ENCODE measurements at places on chromosomes 4 and X. TPM values are rescaled to one million over a fixed set of nuclear protein-coding genes. Genes with fewer than 3 reads are reported as not detected.

GRCh38 chr4:2741626-2742025, 14.5 kb downstream of the TNIP2 start:
- DNase-seq = no peak
- no peak overlapping the region for H3K4me3 ChIP-seq
- H3K36me3 ChIP-seq = peaks cover 53% of the 10 kb centered on the region
- H3K4me1 ChIP-seq = peaks cover 7% of the 10 kb centered on the region
- H3K27me3 ChIP-seq = no peaks in the 10 kb centered on the region

GRCh38 chr4:124945422-124945821, 232.9 kb upstream of the ANKRD50 start:
- H3K27ac ChIP-seq = no peak overlapping the region
- no peak for DNase-seq
- no peaks in the 10 kb centered on the region for H3K4me1 ChIP-seq
- no peaks in the 10 kb centered on the region for H3K27me3 ChIP-seq
- no peaks in the 10 kb centered on the region for H3K36me3 ChIP-seq

DNA sequence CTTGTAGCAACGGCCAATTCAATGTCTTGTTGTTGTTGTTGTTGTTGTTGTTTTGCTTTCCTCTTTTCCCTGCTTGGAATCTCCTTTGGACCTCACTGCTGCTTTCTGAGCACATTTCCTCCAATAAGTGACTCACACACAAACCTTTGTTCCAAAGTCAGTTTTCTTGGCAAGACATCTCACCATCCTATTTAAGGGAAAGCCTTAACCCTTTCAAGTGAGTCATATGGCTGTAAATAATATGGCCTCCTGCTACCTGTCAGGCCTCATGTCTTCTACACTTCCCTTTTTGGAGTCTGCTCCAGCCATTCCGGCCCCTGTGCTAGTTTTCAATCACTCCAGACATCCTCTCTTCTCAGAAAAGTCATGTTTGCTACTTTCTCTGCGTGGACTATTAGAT, 79.5 kb upstream of the MAGEB10 start:
- H3K36me3 ChIP-seq = no peaks in the 10 kb centered on the region
- DNase-seq = no peak
- H3K4me3 ChIP-seq = no peak overlapping the region
- no peaks in the 10 kb centered on the region for H3K4me1 ChIP-seq
- no peak overlapping the region for H3K27ac ChIP-seq

- H3K27ac ChIP-seq = no peak overlapping the region
- no peaks in the 10 kb centered on the region for H3K27me3 ChIP-seq
- H3K4me1 ChIP-seq = no peaks in the 10 kb centered on the region
- H3K36me3 ChIP-seq = no peaks in the 10 kb centered on the region
- DNase-seq = peak; percentile 77
Measured at GRCh38 chrX:17597836-17598439, 139.4 kb upstream of the SCML1 start.

- no peaks in the 10 kb centered on the region for H3K36me3 ChIP-seq
- DNase-seq = peak; percentile 18
- no peaks in the 10 kb centered on the region for H3K4me1 ChIP-seq
- no peak overlapping the region for H3K27ac ChIP-seq
Measured at GRCh38 chrX:68938244-68939004, 109.6 kb downstream of the EFNB1 start.

GRCh38 chr4:21507439-21507838, 441.1 kb downstream of the KCNIP4 start:
- no peaks in the 10 kb centered on the region for H3K27me3 ChIP-seq
- no peaks in the 10 kb centered on the region for H3K36me3 ChIP-seq
- H3K27ac ChIP-seq = no peak overlapping the region
- no peaks in the 10 kb centered on the region for H3K4me1 ChIP-seq
- DNase-seq = no peak

The STATH gene
- total RNA-seq = not detected

The MAGEC3 gene
- total RNA-seq = not detected

The KCNIP4 gene
- total RNA-seq = not detected

GRCh38 chrX:127879585-127879984, 172.6 kb downstream of the ACTRT1 start:
- H3K27ac ChIP-seq = no peak overlapping the region
- H3K27me3 ChIP-seq = no peaks in the 10 kb centered on the region
- H3K4me1 ChIP-seq = no peaks in the 10 kb centered on the region
- no peaks in the 10 kb centered on the region for H3K36me3 ChIP-seq
- H3K4me3 ChIP-seq = no peak overlapping the region

The PARM1 gene
- total RNA-seq = 98.6 TPM

The LUZP4 gene
- total RNA-seq = not detected

DNA sequence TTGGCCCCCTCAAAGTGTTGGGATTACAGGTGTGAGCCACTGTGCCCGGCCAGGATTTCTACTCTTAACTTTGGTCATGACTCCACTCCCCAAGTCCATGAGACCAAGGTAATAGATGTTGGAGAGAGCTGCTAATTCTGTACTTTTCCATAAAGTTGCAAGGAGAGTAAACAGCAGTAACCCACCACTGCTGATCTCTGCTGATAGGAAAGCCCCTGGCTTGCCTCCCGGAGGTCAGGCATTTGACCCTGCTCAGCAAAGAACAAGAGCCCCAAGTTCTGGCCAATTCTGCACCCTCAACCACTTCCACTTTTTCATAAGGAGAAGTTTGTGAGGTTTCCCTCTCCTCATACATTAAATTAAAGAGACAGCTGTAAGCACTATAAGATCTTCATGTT, 143.0 kb downstream of the RASL11B start:
- H3K27ac ChIP-seq = no peak overlapping the region
- no peak overlapping the region for H3K4me3 ChIP-seq
- H3K36me3 ChIP-seq = no peaks in the 10 kb centered on the region
- no peak for DNase-seq
- no peaks in the 10 kb centered on the region for H3K27me3 ChIP-seq

The FGD1 gene
- 1.0 TPM for total RNA-seq

DNA sequence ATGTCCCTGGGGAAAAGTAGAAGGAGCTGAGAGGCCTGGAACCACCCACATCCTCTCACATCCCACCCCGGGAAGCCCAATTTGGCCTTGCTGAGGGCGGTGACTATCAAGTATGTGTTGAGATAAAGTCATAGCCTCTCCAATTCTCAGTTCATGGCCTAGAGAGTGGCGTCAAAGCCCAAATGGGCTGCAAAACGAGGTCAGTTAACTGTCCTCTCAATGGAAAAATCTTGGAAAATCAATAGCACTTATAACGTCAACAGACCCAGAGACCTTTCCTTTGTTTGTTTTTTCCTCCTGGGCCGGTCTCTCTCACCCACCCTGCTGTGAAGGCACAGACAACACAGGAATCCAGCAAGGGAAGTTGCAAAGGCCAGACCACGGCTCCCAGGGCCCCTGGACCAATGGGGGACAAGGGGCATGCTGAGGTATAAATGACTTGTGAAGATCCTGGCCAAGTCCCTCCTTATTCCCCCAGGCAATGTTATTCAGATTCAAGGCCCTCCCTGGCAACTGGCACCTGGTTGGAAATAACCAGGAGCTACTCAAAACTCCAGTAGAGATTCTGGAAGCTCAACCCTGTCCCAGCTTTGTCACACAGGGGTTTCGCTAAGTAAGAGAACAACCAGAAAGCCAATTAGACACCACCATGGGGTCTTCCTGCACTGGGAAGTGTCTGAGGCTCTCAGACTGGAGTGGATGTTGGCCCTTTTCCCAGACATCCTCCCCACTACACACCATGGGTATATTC, 38.6 kb downstream of the TSC22D3 start:
- H3K4me3 ChIP-seq = no peak overlapping the region
- no peak for DNase-seq
- no peaks in the 10 kb centered on the region for H3K36me3 ChIP-seq
- no peaks in the 10 kb centered on the region for H3K27me3 ChIP-seq

DNA sequence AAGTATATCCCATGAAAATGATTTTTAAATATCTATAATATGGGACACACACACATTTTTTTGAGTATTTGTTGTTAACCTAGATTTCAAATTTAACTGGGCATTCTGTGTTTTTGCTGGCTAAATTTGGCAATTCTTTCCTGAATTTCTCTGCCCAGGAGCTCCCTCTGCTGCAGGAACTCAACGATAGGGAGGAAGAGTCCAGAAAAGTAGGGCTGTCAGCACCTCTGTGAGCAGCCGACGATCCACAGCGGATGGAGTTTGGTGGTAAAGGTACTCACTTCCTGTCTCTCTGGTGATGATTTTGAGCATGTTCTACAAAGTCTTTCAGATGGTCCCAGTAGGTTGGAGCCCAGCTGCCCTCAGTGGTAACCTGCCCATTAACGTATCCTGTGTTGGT, 23.1 kb upstream of the TMEM184C start:
- DNase-seq = no peak
- H3K4me3 ChIP-seq = no peak overlapping the region
- no peaks in the 10 kb centered on the region for H3K27me3 ChIP-seq

The LGI2 gene
- 1.3 TPM for total RNA-seq

GRCh38 chr4:100936661-100937375, 410.5 kb downstream of the PPP3CA start:
- H3K27me3 ChIP-seq = no peaks in the 10 kb centered on the region
- DNase-seq = no peak
- no peak overlapping the region for H3K4me3 ChIP-seq

The NAP1L5 gene
- 2.9 TPM for total RNA-seq

GRCh38 chrX:149903889-149904748, 23.1 kb downstream of the MAGEA8 start:
- no peak overlapping the region for H3K27ac ChIP-seq
- no peaks in the 10 kb centered on the region for H3K36me3 ChIP-seq
- DNase-seq = no peak
- no peak overlapping the region for H3K4me3 ChIP-seq
- H3K27me3 ChIP-seq = no peaks in the 10 kb centered on the region

The CCDC149 gene
- 22.4 TPM for total RNA-seq

- no peaks in the 10 kb centered on the region for H3K36me3 ChIP-seq
- H3K27ac ChIP-seq = no peak overlapping the region
- H3K4me3 ChIP-seq = no peak overlapping the region
- DNase-seq = no peak
- no peaks in the 10 kb centered on the region for H3K27me3 ChIP-seq
Measured at GRCh38 chr4:113971706-113972360, 7.6 kb downstream of the ARSJ start.

GRCh38 chrX:13295841-13296240, 24.0 kb downstream of the ATXN3L start:
- no peaks in the 10 kb centered on the region for H3K4me1 ChIP-seq
- no peaks in the 10 kb centered on the region for H3K36me3 ChIP-seq
- H3K27me3 ChIP-seq = no peaks in the 10 kb centered on the region
- H3K27ac ChIP-seq = no peak overlapping the region
- no peak for DNase-seq

- no peak overlapping the region for H3K4me3 ChIP-seq
- peak; percentile 72 for DNase-seq
- H3K27ac ChIP-seq = peak overlapping the region; percentile 82
Measured at GRCh38 chrX:12950851-12951594, 23.9 kb upstream of the TMSB4X start.

- H3K4me1 ChIP-seq = no peaks in the 10 kb centered on the region
- DNase-seq = no peak
- H3K36me3 ChIP-seq = no peaks in the 10 kb centered on the region
- H3K27me3 ChIP-seq = no peaks in the 10 kb centered on the region
Measured at GRCh38 chr4:5912614-5913019, 19.7 kb upstream of the CRMP1 start.

DNA sequence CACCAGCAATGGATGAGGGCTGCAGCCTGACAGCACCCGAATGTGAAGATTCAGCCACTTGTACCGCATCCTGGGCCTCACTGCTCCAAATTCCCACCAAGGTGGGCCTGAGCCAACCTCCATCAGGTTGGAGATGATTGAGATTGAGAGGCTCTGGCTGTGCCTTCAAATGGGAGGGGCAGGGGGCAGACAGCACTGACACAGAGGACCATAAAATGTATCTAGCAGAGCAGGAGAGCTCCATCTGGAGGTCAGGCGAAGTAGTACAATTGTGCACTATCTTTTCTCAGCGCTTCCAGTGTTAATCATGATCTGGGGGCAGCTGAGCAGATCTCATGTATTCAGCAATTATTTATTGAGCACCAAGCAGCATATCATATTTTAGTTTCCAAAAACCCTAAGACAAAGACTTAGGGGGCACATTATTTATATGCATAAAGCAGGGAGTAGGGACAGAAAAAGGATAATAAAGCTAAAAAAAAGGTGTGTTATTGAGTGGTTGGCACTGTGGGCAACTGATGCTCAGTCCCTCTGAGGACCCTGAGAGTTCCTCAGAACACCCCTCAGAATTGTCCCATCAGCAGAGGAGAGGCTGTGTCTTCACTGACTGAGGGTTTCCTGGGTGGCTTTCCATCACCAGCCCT, 31.6 kb upstream of the C1QTNF7 start:
- H3K27me3 ChIP-seq = no peaks in the 10 kb centered on the region
- H3K36me3 ChIP-seq = no peaks in the 10 kb centered on the region
- H3K4me3 ChIP-seq = no peak overlapping the region
- DNase-seq = no peak
- no peak overlapping the region for H3K27ac ChIP-seq

DNA sequence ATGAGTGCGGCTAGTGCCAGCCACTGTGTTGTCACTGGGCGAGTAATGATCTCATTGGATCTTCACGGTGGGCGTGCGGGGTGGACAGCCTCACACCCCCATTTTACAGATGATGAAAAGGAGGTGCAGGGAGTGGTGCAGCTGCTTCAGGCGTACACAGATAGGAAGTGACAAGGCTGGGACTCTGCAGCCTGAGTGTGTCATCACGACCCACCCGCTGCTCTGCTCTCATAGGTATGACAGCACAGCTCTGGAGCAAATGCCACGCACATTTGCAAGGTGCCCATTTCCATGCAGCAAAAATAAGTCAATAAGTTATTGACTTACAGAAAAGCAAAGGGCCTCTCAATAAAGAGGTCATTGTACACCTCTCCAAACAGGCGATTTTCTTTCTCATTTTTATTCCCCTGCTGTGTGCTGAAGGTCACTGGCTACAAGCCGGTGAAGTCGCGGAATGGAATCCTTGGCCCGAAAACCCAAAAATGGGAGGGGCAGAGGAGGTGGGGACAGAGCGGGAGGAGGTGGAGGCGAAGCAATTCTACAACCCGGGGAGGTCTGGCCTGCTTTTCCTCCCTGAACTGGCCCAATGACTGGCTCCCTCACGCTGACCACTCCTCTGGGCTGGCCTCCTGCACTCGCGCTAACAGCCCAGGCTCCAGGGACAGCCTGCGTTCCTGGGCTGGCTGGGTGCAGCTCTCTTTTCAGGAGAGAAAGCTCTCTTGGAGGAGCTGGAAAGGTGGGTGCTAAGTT, at the start of gene SOD3:
Gene SOD3 (plus strand): TSS at position 658 of the 750 bp plus-strand sequence. CDS start 3,949 bp downstream, outside the sequence.
- no peaks in the 10 kb centered on the region for H3K27me3 ChIP-seq
- H3K27ac ChIP-seq = peak within 1 kb of the TSS; percentile 82
- peak; percentile 92 for DNase-seq
- peak within 1 kb of the TSS; percentile 45 for H3K4me3 ChIP-seq
- H3K36me3 ChIP-seq = no peaks in the 10 kb centered on the region

The FRMPD3 gene
- under 0.01 TPM for total RNA-seq

GRCh38 chr4:155220025-155220424, 11.6 kb downstream of the NPY2R start:
- no peak overlapping the region for H3K27ac ChIP-seq
- no peaks in the 10 kb centered on the region for H3K4me1 ChIP-seq

DNA sequence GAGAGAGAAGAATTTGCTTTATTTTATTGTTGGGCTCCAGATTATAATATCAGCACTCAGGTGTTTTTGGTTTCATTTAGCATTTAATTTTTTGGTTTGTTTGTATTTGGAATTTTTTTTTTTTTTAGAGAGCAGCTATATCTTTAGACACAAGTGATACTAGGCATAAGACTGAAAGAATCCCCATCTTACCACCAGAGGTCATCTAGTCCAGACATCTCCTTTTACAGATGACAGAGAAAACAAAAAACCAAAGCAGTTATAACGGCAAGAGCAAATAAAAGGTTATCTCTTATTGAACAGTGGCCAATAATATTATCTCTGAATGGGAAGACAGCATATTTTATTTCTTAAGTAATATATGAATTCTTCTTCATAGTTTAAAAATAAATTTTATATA, 22.8 kb downstream of the USP38 start:
- DNase-seq = no peak
- peaks cover 3% of the 10 kb centered on the region for H3K4me1 ChIP-seq
- H3K27ac ChIP-seq = no peak overlapping the region
- no peak overlapping the region for H3K4me3 ChIP-seq
- H3K36me3 ChIP-seq = peaks cover 77% of the 10 kb centered on the region
- no peaks in the 10 kb centered on the region for H3K27me3 ChIP-seq

The NXF2 gene
- total RNA-seq = not detected
